NCI-H1105 treated with DMSO at 0.1 percent for 48 hours (cell line): ENCODE measurements at places on chromosomes 11 and 22.

- DNase-seq = peak; percentile 91
These were observed 78.3 kb upstream of the KCNQ1OT1 start for GRCh38 chr11:2777871-2778629.

DNA sequence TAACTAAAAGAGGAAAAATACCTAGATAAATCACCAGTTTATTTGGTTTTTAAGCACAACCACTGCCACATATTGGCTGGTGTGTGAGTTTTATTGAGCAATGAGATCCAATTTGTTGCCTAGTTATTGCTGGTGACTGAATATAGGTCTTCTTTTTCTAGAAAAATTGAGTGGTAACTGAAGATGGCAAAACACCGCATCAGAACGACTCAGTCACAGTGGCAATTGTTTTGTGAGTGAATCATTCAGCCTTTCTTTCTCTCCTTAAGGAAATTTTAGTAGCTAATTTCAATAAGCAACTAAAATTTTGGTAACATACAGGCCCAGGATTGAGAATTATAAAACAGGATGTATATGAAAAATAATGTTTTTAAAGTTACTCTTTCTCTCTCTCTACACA is 533.0 kb downstream of the KCNA4 start:
- no peak for DNase-seq

- DNase-seq = no peak
These were observed 66.5 kb upstream of the AMPD3 start for GRCh38 chr11:10388574-10388973.

DNA sequence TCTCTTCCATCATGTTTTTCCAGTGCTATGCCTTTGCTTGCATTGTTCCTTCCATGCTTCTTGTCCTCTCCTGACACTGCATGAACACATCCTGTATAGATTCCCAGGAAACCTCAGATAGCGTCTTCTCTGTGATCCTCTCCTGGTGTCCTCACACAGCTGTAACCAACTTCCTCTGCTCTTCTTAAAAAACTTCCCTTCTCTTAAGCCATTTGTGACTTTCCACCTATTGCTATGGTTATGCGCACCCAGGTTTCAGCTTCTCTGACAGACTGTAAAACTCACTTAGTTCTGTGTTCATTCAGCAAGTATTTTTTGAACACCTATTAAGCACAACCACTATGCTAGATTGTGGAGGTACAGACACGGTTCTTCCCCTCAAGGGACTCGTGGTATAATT is 5.1 kb upstream of the APLP2 start:
- no peak for DNase-seq

DNA sequence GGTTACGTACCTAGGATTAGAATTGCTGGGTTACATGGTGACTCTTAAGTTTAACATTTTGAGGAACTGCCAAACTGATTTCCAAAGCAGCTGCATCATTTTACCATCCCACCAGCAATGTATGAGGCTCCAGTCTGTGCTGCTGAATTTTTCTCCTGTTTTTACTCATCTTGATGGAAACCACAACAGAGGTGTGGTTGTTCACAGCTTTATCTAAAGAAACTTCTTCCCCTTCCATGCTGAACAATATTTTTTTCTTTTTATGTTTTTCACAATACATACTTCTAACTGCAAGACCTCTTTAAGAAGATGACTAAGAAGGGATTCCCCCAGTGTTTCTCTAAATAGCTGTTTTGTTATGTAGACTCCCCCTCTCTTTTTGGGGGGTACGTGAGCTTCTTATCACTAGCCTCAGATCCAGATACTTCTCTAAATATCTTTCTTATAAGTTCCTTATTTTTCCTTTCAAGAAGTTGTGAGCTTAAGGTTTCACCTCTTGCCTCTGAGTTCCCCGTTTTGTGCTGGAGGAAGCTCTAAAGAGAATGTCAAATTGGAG is 24.0 kb downstream of the TCP11L1 start:
- no peak for DNase-seq

GRCh38 chr11:96483374-96483955 is 93.7 kb downstream of the JRKL start:
- no peak for DNase-seq
